ENCODE measurements at places on chromosomes 3 and 15. TPM values are rescaled to one million over a fixed set of nuclear protein-coding genes. Genes with fewer than 3 reads are reported as not detected.

SLC2A2 gene
- not detected for total RNA-seq

NUTM1 gene
- total RNA-seq = not detected

DNA sequence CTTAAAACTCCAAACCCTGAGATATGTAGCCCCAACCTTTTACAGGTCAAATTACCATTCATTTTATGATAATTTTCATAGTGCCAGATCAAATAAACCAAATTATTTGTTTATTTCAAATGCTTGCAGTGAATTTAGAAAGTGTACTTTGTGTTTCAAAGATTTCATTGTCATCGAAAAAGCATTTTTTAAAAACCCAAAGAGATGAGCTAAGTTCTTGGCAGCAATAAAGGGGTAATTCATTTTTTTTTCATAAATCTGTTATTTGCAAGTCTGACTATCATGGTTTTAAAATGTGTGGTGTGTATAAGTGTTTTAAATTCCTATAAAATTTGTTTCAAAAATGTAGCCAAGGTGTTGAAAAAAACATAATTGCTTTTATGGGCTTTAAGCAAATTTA, 17.2 kb downstream of the PTX3 start:
- no peak overlapping the region for H3K27ac ChIP-seq
- no peaks in the 10 kb centered on the region for H3K36me3 ChIP-seq
- H3K4me1 ChIP-seq = no peaks in the 10 kb centered on the region
- no peaks in the 10 kb centered on the region for H3K27me3 ChIP-seq
- DNase-seq = no peak

GRCh38 chr3:94294806-94295205, 231.9 kb downstream of the NSUN3 start:
- no peaks in the 10 kb centered on the region for H3K27me3 ChIP-seq
- no peak for DNase-seq
- no peaks in the 10 kb centered on the region for H3K36me3 ChIP-seq
- no peak overlapping the region for H3K27ac ChIP-seq
- no peaks in the 10 kb centered on the region for H3K4me1 ChIP-seq
- H3K4me3 ChIP-seq = no peak overlapping the region

- H3K27me3 ChIP-seq = no peaks in the 10 kb centered on the region
- H3K27ac ChIP-seq = no peak overlapping the region
- H3K4me1 ChIP-seq = peaks cover 4% of the 10 kb centered on the region
Observed at GRCh38 chr15:78194568-78194925, 39.8 kb downstream of the ACSBG1 start.

GRCh38 chr3:171954690-171955383, 84.5 kb upstream of the FNDC3B start:
- H3K36me3 ChIP-seq = no peaks in the 10 kb centered on the region
- no peak overlapping the region for H3K4me3 ChIP-seq
- no peak overlapping the region for H3K27ac ChIP-seq
- H3K4me1 ChIP-seq = no peaks in the 10 kb centered on the region
- DNase-seq = no peak
- H3K27me3 ChIP-seq = no peaks in the 10 kb centered on the region

- DNase-seq = no peak
- peaks cover 3% of the 10 kb centered on the region for H3K36me3 ChIP-seq
- H3K4me3 ChIP-seq = no peak overlapping the region
- H3K4me1 ChIP-seq = peaks cover 30% of the 10 kb centered on the region
Observed at GRCh38 chr3:12656193-12656592, 7.7 kb downstream of the RAF1 start.

DNA sequence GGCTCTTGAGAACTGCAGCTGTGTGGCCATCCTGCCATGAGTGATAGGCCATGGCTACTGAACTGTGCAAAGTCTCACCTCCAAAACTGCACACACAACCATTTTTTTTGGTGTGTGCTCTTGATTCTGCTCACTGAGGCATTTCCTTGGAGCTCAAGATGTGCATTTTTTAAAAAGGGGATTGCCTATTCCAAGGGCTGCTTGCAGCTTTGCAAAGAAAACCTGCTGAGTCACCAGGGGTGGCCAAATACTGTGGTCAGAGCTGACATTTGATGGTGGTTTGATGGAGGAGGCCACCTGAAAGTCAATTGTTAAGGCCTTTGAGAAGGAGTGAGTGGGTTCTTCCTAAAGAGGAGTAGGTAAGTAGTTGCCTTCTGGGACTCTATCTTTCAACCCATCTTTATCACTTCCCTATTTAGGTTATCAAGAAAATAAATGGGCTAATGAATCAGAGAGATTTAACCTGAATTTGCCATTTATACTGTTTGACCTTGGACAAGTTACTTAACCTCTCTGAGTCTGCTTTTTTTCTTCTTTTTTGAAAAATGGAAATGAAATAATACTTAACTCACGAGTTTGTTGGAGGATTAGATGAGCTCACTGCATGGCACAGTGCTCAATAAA, 87.9 kb downstream of the CHST2 start:
- no peak overlapping the region for H3K27ac ChIP-seq
- no peak for DNase-seq
- no peak overlapping the region for H3K4me3 ChIP-seq
- H3K4me1 ChIP-seq = no peaks in the 10 kb centered on the region
- H3K27me3 ChIP-seq = no peaks in the 10 kb centered on the region

DNA sequence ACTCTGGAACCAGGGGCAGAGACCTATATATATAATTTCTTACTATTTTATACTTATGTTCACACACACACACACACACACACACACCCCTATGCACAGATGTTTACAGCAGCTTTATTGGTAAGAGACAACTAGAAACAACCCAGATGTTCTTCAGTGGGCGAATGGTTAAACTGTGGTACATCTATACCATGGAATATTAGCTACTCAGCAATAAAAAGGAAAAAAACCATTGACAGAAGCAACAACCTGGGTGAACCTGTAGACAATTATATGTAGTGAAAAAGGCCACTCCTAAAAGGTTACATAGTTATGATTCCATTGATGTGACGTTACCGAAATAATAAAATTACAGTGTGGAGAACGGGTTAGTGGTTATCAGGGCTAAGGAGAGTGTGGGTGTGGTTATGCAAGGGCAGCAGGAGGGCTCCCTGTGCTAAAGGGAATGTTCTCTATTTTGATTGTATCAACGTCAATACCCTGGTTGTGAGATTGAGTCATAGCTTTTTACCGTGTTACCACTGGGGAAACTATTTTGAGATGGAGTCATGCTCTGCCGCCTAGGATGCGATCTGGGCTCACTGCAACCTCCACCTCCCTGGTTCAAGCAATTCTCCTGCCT, 85.5 kb downstream of the FLNB start:
- no peak overlapping the region for H3K27ac ChIP-seq
- H3K27me3 ChIP-seq = no peaks in the 10 kb centered on the region
- H3K36me3 ChIP-seq = peaks cover 17% of the 10 kb centered on the region
- DNase-seq = no peak
- H3K4me1 ChIP-seq = no peaks in the 10 kb centered on the region
- no peak overlapping the region for H3K4me3 ChIP-seq

- no peaks in the 10 kb centered on the region for H3K27me3 ChIP-seq
- no peak overlapping the region for H3K27ac ChIP-seq
- H3K36me3 ChIP-seq = no peaks in the 10 kb centered on the region
- DNase-seq = no peak
- H3K4me3 ChIP-seq = no peak overlapping the region
Observed at GRCh38 chr3:104080088-104080626, 1286.6 kb upstream of the ALCAM start.

DNA sequence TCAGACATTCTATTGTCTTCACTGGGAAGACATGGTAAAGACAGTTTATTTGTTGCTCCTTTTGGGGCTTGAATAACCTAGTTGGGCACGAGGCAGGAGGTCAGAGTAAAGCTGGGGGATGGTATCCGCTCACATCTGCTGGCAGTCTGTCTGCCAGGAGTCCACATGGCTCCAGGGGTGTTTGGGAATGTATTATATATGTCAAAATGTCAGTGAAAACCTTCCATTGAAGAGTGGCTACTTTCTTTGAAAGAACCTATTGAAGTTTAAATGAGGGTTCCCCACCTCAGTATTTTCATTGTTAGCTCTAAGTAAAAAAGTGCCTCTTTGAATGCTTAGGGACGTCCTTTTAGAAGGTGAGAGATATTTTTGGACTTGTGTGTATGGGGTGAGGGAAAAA, 68.4 kb downstream of the CLDN11 start:
- H3K27ac ChIP-seq = no peak overlapping the region
- no peaks in the 10 kb centered on the region for H3K4me1 ChIP-seq
- H3K36me3 ChIP-seq = no peaks in the 10 kb centered on the region
- H3K4me3 ChIP-seq = no peak overlapping the region

- H3K4me1 ChIP-seq = no peaks in the 10 kb centered on the region
- no peak overlapping the region for H3K4me3 ChIP-seq
- no peak overlapping the region for H3K27ac ChIP-seq
- no peaks in the 10 kb centered on the region for H3K27me3 ChIP-seq
Observed at GRCh38 chr15:44261007-44261706, 27.4 kb upstream of the GOLM2 start.

- no peak overlapping the region for H3K27ac ChIP-seq
- no peaks in the 10 kb centered on the region for H3K4me1 ChIP-seq
- H3K4me3 ChIP-seq = no peak overlapping the region
- H3K36me3 ChIP-seq = no peaks in the 10 kb centered on the region
Observed at GRCh38 chr15:36841193-36841592, 259.2 kb downstream of the MEIS2 start.

GRCh38 chr3:20194793-20195460, 8.9 kb upstream of the SGO1 start:
- no peak overlapping the region for H3K27ac ChIP-seq
- peaks cover 4% of the 10 kb centered on the region for H3K4me1 ChIP-seq
- DNase-seq = no peak
- H3K36me3 ChIP-seq = no peaks in the 10 kb centered on the region

Data from CD4-positive, alpha-beta T cell (primary cell).